ENCODE measurements at places on chromosomes 4 and X. TPM values are rescaled to one million over a fixed set of nuclear protein-coding genes. Genes with fewer than 3 reads are reported as not detected.

SPANXD gene
- not detected for total RNA-seq

NXT2 gene
- total RNA-seq: 8.5 TPM

ZNF711 gene
- 1.6 TPM for total RNA-seq

VCX3B gene
- total RNA-seq: not detected

RAP2C gene
- total RNA-seq: 20.6 TPM

ADH4 gene
- total RNA-seq: 0.40 TPM

SAGE1 gene
- total RNA-seq: not detected

CLNK gene
- 0.08 TPM for total RNA-seq

Measured in esophagus mucosa (tissue), 1 donor.